ENCODE measurements at places on chromosomes 3 and 15.

DNA sequence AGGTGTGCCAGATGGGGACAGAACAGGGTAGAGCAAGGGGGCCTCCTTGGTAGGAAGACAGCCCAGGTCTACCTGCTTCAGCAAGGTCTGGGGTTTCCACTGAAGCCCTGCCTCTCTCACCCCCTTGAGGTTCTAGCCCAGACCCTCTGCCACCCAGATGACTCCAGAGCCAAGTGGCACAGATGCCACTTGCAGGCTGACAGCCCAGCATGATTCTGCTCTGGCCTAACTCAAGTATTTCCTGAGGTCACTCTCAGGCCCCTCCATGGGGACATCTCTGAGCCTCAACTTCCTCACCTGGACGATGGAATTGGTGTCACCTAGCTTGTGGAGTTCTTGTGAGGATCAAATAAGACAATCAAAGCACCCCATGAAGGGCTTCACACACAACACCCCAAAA, 23.9 kb downstream of the PLXNB1 start:
- no peak for DNase-seq

GRCh38 chr3:165195241-165195639, 944 bp downstream of the SLITRK3 start:
- DNase-seq: no peak

GRCh38 chr3:46909535-46910161, 32.1 kb downstream of the PTH1R start:
- peak; percentile 73 for DNase-seq

DNA sequence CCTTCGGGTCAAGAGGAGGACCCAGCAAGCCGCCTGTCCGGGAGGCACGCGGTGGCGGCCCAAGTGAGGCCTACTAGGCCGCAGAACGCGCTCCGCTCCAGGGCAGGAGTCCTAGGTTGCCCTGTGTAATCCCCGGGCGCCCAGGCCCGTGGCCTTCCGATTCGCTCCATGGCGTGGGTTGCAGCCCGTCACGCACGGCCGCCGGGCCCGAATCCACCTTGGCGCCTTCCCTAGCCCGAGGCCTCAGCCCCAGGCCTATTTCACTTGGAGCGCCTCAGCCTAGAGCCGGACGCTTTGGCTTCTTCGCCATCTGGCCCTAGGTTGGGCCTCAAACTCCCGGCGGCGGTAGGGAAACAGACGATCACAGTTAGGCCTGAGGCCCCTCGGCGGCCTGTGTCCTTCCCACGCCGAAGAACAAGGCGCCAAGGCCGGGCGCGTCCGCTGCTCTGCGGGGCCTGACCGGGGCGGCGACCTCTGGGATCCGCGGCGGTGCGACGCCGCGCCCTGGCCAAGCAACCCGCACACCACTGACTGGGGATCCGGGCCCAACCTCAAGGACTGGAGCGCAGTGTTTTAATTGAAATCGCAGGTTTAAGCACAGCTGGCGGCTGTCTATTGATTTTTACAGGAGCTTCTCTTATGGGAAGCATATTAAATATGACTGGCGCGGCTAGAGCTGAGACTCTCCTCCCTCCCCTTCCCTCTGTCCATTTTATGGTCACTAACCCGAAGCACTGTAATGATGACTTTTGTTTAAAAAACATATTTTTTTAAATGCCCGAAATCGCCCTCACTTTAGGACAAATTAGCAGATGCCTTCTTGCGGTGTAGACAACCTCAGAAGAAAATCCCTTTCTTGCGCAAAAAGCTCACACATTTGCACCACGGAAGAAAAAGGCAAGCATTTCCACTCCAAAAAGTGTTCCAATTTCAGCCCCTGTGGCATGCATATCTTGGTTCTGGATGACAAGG, 3.8 kb upstream of the FEZF2 start:
- DNase-seq: no peak

DNA sequence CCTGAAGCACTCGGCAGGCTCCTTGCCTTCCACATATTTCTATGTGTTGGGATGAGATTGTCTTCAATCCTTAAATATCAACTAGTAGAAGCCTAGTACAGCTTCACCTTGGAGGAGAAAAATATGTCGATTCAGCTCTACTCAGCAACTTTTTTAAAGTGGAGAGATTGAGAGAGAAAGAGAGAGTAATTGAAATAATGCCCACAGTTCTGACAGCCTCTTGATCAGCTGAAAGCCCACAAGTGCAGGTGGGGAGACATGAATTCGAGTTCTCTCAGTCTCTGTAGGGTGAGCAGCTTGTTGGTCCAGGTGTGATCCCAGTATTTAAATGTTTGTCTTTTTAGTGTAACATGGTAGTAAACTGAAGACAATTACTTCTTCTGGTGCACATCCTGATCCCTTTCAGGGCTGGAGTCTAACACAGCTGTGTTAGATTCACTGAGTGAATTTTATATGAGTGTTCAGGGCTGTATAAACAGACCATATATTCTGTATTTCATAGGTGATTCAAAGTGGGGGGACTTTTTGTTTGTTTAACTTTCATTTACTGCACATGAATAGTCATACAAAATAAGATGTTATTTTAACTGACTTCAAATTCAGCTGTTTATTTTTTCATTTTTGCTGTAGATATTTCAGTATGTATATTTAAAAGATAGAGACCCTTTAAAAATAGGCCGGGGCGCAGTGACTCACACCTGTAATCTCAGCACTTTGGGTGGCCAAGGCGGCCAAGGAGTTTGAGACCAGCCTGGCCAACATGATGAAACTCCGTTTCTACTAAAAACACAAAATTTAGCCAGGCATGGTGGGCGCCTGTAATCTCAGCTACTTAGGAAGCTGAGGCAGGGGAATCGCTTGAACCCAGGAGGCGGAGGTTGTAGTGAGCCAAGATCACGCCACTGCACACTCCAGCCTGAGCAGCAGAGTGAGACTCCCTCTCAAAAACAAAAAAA, 64.0 kb downstream of the ST6GAL1 start:
- no peak for DNase-seq

GRCh38 chr3:58003093-58003492, 5.1 kb upstream of the FLNB start:
- no peak for DNase-seq

- DNase-seq: no peak
Measured at GRCh38 chr3:32456429-32457130, 46.1 kb downstream of the CMTM6 start.

DNA sequence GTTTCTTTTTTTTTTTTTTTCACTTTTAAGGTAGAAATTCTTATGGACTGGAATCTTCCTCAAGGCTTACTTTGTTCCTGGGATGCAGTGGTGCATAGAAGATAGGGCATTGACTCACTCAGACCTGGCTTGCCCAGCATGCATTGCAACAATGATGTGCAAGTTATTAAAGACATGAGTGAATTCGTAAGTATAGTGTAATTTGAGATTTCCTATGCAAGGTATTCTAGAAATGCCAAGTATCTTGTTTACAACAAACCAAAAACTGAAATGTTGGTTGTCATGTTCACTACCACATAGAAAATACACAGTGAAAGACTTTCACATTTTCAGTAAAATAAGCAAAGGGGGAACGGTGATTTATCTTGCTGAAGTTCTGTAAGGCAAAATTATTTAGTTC, 56.5 kb upstream of the FNDC3B start:
- DNase-seq: no peak

DNA sequence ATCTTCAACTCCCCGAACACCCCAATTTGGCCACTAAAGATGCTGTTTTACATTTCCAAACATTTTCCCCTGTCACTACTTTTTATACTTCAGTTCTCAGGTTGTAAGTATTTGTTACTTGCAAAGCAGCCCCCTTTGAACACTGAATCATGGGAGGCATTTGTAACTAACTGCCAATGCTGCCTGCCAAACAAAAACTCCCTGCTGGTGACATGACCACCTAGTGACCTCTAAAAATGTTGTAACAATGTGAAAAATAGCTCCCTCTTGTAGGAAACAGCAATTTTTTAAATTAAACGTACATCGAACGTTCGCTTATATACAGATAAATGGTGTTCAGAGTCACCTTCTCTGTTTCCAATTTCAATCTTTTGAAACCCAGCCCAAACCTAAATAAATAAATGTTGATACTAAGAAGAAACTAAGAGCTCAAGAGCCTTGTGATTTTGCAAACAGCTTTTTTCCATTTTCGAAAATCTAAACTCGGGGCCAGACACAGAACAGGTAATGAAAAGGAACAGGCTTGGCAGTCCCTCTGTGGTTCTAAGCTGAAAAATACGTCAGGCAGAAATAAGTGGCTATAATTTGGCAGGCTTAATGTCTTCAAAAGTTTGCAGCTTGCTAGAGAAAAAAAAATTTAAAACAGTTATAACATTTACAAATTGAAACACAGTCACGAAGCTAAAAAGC, 268.6 kb upstream of the WNT5A start:
- DNase-seq: no peak
